AG04450 (cell line): ENCODE measurements at places on chromosomes 1 and 21. TPM values are rescaled to one million over a fixed set of nuclear protein-coding genes. Genes with fewer than 3 reads are reported as not detected.

AMY1B gene
- not detected in 2 replicates for polyA plus RNA-seq

TAF13 gene
- 61.8 and 81.9 TPM in 2 replicates for polyA plus RNA-seq

TTC34 gene
- polyA plus RNA-seq = 0.06 TPM in 2 replicates

ZNF683 gene
- not detected in 2 replicates for polyA plus RNA-seq

DNA sequence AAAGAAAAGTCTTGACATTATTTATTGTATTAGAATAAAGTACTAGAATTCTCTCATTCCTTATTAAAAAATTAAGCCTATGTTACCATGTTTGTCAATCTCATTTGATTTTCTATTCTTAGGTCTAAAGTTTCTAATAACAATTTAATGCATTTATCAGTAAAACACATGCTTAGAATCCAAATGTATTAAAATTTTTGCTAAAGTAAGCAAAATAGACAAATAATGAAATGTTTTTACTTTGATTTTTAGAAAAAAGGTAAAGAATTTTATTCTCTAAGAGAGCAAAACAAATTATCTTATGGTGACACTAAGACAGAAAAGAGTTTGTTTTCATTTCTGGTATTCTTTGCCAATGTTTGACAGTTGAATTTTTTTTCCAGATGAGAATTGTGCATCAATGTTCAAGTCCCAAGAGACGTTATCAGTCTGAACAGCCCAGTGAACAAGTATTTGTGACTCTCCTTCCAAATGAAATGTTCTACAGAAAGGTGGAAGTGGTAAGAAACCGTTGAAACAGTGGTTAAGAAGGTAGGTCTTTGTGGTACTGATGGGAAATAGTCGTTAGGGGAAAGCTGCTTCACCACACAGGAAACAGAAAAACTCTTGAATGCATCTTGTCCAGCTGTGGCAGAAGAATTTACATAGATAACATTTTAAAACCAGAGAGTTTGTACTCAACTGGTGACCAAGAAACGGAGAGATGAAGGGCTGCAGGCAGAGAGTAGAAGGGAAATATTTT, 402.5 kb downstream of the PTPRC start:
- DNase-seq = no peak

DNA sequence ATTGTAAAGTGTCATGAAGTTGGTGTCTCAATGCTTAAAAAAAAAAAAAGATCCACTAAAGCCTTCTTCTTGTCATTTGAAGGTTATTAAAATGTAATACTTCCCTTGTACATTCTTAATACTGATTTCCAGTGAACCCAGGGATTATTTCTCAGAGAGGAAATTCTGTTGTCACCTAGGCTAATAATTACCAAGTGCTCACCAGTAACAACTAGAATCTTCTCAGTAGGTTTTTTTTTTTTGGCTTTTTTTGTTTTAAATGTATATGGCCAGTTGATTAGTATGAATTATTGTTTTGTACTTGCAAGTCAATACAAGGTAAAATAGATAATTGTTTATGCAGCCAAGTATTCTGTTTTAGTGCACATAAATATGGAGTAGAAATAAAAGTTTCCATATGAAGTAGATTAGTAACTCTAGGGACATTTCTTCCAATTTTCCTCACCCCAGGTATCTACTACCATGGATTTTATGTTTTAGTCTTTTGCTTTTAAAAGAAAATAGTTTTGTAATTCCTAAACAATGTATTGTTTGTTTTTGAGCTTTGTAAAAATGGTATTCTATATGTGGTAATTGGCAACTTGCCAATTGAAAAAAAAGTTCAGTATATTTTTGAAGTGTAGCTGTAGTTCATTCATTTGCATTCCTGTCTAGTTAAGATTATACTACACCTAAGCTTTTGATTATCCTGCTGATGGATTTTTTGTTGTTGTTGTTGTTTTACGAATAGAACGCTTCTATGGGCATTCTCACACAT, 21.9 kb downstream of the LAMC1 start:
- no peak for DNase-seq

GRCh38 chr1:115791816-115792215, 23.3 kb upstream of the CASQ2 start:
- no peak for DNase-seq

- no peak for DNase-seq
Observed at GRCh38 chr1:82632155-82632554, 831.4 kb downstream of the ADGRL2 start.

DNA sequence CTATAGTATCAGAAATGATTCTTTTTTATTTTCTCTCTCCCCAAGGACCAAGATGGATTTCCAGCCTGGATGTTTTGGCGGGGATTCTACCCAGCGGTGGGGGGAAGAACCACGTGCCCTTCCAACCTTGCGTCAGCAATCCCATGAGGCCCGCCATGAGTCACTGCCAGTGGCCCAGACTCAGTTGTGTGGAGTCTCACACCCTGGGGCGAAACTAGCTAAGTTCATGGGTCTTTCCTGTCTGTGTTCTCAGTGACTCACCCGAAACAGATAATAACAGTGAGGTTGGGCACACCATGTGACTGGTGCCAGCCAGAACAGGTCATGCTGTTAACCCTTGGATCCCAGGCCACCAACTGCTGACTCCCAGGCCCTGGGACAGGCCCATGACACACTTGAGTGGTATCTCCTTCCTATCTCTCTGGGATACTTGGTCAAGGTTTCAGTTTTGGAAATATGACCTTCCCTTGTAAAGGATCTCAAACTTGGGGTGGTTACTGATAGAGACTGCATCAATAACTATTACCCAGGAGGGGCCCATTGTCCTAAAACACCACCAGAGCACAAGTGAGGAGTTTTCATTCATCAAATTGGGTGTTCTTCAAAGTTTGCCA, 98.0 kb upstream of the DUSP10 start:
- no peak for DNase-seq

GRCh38 chr21:43306911-43307676, 119.8 kb downstream of the SIK1 start:
- no peak for DNase-seq

DNA sequence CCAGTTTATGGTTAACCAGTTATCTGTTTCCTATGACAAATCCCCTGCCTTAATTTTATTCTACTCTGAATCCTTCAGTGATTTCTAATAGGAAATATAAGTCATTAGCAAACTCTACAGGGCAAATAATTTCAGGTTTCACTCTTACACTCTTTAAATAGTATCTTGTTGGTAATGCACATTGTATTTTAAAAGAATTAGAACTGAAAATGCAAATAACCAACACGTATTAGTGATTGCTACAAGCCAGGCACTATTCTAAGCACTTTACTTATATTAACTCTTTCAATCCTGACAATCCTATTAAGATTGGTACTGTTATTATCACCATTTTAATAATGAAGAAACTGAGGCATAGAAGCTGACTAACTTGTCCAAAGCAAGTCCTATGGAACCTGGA, 48.3 kb upstream of the LHX8 start:
- no peak for DNase-seq

DNA sequence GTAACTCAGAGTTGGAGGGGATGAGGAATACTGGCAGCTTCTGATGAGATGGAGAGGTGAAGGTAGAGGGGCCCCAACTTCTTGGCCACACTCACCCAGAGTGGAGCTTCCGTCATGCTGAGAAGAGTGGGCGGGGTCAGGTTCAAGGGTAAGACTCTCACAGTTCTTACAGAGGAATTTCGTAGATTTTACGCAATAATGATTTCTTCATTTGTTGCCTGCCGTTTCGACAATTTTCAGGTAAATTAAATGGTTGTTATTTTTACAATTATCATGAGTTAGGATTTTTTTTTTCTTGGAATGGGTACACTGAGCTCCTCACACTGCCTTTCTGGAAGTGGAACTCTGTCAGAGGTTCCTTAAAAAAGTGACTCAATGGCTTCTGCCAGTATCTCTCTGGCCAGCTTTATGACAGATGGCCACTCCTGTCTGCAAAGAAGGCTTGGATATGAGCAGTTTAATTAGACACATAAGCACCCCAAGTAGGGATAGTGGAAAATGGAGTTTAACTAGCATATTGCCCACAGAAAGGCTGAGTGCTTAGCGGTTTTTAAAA, 13.8 kb upstream of the NLRP3 start:
- no peak for DNase-seq

GRCh38 chr1:192538407-192539296, 36.9 kb upstream of the RGS1 start:
- no peak for DNase-seq

DNA sequence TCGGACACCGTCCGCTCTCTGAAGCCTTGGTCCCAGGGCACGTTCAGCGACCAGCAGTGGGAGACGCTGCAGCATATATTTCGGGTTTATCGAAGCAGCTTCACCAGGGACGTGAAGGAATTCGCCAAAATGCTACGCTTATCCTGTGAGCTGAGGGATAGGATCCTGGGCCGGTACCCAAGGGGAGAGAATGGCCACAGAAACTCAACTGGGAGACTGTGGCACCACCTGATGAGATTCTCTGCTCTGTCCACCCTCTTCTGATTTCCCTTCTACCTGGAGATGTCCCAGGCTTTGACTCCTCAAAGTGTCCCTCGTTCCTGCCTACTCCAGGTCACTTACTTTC, 855 bp downstream of the CD1D start:
- DNase-seq = no peak

DNA sequence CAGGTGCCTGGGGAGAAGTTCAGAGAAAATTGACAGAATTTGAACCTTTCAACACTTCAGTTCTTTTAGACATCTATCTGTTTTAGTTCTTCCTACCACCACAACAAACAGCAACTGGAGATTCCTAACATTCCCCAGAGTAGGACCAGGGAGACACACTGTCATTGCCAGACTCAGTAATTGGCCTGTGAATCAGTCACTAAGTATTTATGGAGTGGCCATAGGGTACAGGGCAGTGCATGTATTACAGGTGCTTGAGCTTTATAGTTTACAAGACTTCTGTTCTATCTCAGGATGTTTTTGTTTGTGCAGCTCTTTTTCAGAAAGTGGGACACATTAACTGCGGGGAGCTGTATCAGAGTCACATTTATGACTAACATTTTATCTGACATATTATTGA, 1.7 kb downstream of the CDC14A start:
- DNase-seq = no peak

DNA sequence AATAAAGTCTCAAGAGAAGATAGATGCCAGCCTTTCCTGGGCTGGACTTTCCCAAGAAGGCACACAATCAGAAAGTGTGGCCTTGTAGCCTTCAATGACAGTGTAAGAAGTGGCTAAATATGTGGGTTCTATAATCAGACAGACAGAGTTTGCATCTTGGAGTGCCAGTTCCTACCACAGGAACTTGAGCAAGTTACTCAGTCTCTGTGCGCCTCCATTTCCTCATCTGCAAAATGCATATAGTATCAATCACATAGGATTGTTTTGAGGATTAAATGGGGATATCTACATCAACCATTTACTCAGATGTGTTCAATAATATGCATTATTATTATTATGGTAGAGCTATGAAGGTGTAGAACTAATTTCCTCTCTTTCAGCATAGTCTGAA, 176.8 kb upstream of the PTBP2 start:
- no peak for DNase-seq

GRCh38 chr1:13725714-13726175, 25.8 kb downstream of the PRDM2 start:
- no peak for DNase-seq

DNA sequence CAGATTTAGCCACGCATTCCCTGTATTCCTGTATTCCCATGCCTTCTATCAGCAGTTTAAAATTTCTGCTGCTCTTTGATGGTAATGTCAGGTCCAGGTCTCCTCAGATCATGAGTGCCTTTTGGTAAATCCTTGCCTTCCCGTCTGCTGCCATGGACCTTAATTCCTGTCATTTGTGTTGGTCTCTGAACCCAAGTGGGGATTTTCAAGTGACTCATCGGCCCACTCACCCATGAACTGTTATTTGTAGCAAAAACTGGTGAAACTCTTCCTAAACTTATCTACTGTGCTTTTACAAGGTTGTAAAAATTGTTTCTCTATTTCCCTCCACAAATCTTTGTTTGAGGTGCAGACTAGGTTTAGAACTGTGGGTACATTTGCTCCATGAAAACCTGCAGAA, 47.4 kb downstream of the ACTN2 start:
- DNase-seq = no peak
